ENCODE measurements at places on chromosomes 6 and 20.

DNA sequence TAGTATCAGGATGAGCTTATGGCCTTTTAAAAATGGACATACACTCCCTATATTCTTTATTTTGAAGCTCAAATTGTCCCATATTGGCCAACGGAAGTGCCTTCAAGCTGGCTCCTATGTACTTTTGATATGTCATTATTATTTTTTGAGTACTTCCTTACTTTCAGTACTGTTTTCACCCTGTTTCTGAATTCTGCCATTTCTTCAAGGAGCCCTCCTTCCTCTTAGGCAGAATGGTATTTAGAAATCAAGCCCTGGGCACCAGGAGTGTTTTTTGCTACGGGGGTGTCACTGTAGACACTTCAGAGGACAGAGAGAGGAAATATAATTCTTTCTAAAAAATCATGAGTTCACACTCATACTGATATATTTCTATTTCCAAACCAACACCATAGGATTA lies 5.5 kb upstream of the MYLK4 start:
- DNase-seq, result no peak

- DNase-seq, result peak; percentile 97
Measured at GRCh38 chr6:41779788-41780550, at the start of gene FRS3. FRS3 (minus strand) TSS chr6:41779900; CDS start chr6:41776987, 2,913 bp downstream.

DNA sequence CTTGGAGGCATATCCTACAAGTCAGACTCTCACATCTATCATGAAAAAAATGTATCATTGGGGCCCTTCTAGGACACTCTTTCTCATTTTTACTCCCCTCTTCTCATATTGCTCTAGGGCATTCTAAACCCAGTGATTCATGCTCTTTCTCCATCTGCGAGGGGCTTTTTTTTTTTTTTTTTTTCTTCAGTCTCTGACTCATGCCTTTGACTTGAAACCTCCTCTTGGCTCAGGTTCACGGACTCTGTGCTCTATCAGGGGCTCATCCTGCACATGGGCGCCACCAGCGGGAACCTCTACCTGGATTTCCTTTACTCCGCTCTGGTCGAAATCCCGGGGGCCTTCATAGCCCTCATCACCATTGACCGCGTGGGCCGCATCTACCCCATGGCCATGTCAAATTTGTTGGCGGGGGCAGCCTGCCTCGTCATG lies 17.8 kb downstream of the SLC22A1 start:
- DNase-seq, result no peak

GRCh38 chr6:22732176-22732970 lies 163.0 kb downstream of the HDGFL1 start:
- DNase-seq, result no peak

DNA sequence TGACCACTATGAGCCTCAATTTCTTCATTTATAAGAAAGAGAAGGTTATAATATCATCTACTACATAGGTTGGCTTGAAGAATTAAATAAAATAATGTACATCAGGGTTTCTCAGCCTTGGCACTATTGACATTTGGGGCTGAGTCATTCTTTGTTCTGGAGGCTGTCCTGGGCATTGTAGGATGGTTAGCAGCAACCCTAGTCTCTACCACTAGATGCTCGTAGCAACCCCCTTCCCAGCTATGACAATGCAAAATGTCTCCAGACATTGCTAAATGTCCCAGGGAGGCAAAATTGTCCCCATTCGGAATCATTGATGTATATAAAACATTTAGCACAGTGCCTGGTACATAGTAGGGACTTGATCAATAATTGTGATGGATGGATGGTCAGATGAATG lies 152.1 kb downstream of the KHDC1L start:
- no peak for DNase-seq

GRCh38 chr6:42787063-42787472 lies 5.2 kb downstream of the BICRAL start:
- no peak for DNase-seq

DNA sequence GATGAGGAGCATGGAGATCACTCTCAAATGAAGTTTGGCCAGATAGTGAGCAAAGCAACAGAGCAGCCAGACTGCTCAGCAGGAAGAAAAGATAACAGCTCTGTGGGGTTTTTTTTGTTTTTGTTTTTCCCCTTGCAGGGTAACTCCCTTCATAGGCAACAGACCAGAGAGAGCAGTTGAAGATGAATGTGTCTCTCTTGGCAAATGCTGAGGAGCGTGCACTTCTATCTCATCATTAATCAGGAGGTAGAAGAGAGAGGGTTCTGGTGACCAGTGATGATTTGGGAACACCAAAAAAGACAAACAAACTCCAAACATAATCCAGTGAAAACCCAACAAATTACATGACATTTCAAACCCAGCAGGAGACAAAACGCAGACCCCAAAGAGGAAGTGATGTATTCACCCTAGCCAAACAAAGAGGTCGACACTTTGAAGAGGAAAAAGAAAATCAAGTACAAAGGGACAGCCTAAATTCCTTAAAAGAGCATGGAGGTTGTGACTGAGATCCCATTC lies 66.2 kb upstream of the RREB1 start:
- DNase-seq, result no peak

DNA sequence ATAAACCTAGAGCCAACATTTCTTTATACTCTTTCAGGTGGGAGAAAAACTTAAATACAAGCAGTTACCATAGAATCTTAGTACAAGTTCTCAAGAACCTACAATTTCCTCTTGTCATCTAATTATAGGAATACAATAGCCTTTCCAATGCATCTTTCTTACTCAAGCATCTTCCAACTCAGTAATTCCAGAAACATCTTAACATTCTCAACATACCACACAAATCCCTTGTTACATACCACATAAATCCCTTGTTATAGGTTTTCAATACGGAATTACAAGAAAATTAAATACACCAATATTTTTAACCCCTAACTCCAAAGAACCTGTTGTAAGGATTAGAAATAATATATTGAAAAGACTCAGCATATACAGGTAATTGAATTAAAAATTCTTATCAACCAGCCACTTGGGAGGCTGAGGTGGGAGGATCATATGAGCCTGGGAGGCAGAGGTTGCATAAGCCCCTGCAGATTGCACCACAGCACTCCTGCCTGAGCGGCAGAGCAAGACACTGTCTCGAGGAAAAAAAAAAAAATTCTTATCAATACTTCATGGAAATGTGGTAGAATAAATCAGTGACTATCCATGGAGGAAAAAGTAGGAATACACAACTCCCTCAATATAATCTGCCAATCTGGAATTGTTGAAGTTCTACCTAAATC lies 127.5 kb upstream of the CCDC28A start:
- DNase-seq, result no peak

DNA sequence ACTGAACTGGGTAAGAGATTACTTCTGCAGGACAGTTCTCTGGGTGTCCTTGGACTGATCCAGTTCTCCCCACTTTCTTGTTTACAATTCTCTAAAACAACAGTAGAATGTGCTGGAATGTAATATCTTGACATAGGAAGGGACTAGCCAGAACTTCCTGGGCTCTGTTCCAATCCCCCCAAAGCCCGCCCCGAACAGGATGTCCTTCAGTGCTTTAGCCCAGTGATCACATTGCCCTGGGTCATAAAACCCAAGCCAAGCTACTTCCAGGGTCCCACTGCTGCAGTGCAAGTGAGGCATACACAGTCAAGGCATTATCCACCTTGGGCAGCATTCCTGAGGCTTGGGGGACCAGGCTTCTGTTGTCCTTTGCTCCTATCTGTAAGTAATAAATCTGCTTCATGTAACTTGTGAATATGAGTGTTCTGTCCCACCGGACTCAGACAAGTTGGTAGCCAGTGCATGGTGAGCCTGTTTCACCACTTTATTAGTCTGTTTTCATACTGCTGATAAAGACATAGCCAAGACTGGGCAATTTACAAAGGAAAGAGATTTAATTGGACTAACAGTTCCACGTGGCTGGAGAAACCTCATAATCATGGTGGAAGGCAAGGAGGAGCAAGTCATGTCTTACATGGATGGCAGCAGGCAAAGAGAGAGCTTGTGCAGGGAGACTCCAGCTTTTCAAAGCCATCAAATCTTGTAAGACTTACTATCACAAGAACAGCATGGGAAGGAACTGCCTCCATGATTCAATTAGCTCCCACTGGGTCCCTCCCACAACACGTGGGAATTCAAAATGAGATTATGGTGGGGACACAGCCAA lies 23.5 kb downstream of the FITM2 start:
- no peak for DNase-seq

DNA sequence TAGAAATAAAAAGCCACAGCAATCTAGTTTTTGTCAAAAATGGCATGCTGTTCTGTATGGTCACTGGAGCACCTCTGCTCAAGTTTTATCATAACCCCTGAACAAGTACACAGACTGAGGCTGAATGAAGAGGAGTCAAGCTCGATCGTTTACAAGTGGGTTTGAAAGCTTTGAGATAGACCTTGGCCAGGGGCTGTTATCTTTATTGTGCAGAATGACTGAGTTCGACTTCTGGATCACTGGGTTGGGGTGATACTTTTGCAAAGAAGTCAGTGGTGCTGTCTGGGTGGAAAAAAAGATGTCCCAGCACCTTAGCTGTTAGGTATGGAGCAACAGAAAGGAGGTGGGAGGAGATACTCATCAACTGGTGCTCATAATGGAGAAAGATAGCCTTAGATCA lies 446.0 kb downstream of the HACE1 start:
- no peak for DNase-seq

DNA sequence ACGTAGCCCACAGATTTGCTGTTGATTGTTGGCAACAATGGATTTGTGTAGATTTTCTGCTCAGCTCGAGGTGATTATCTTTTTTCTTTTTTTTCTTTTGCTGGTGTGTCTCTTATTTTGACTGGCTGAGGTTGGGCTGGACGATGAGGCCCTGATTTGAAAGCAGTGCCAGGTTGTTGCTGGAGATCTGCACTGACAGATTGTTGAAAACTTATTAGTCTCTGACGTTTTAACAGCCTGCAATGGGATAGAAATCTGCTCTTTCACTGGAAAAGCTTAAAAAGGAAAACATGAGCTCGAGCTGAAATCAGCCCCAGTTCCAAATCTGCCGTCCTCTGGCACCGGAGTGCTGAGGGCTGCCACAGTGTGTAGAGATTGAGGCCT lies 87.7 kb downstream of the PDE7B start:
- no peak for DNase-seq

GRCh38 chr6:32214126-32214525 lies 9.7 kb downstream of the NOTCH4 start:
- DNase-seq, result no peak
